ENCODE measurements at places on chromosomes 13 and 19. TPM values are rescaled to one million over a fixed set of nuclear protein-coding genes. Genes with fewer than 3 reads are reported as not detected.

- DNase-seq = no peak
Measured at GRCh38 chr13:100876044-100876403, 201.4 kb upstream of the TMTC4 start.

- DNase-seq = no peak
Measured at GRCh38 chr13:110683203-110683883, 22.6 kb downstream of the CARS2 start.

DNA sequence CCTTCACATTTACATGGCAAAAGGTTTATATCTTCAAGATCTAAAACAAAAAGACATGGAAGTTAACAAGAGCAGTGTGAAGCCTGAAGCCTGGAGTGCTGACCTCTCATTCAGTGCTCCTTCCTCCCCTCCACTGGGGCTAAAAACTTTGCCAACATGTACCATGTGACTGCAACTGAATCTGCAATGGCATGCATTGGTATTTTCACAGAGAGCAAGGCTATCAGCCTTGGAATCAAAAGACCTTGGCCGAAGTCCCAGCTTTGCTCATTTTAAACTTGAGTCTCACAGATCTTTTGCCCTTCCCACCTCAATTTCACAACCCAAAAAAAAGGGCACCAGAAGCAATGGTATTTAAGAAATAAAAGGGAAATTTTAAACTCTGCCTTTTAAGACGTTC lies 325.1 kb downstream of the DCT start:
- DNase-seq = no peak

DNA sequence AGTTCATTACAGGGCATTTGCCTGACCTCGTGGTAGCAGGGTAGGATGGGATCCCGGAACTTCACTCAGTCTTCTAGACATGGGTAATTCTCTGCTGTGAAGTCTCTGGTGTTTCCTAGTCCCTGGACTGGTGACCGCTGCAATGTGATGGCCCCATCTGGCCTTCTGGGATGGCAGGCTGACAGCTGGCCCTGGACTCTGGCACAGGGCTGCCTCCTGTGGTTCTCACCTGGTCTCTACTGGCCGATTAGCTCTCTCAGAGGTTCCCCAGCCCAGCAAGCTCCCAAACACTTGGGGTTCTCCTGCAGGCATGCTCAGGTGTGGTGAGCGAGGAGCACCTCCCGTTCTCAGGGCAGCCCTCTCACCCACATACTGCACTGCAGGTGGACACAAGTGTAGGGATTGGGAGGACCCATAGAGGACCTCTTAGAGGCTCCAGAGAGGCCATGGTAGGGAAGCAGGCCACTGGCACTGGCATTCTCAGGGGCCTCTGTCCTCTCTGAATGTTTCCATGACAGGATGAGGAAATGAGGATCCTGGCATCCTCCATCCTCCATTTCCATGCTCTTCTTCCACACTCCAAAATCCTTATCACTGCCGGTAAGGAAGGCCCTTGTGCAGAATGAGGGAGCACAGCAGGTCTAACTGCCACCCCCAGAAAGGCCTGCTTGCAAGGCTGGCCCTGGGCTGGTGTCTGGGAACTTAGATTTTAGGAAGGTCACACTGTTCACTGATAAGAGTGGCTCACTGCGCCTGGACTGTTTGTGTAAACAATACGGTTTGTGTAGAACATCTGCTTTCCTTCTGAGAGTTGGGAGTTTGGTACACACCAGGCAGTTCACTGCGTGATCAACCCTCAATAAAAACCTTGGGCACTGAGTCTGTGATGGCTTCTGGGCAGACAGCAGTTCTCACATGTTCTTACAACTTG lies 31.5 kb upstream of the FARP1 start:
- DNase-seq = no peak

The TMEM221 gene
- polyA plus RNA-seq = 1.2 TPM

The TMEM238 gene
- polyA plus RNA-seq = 1.0 TPM

Measured in right lung (tissue), 10 donors.